Stimulated activated CD8-positive, alpha-beta memory T cell treated with anti-CD3 and anti-CD28 coated beads, Interleukin-7, amount 100 ng/mL, for 24 hours (primary cell): ENCODE measurements at places on chromosomes 6 and 20.

GRCh38 chr20:53916173-53916512, 154.3 kb downstream of the BCAS1 start:
- no peak for DNase-seq

DNA sequence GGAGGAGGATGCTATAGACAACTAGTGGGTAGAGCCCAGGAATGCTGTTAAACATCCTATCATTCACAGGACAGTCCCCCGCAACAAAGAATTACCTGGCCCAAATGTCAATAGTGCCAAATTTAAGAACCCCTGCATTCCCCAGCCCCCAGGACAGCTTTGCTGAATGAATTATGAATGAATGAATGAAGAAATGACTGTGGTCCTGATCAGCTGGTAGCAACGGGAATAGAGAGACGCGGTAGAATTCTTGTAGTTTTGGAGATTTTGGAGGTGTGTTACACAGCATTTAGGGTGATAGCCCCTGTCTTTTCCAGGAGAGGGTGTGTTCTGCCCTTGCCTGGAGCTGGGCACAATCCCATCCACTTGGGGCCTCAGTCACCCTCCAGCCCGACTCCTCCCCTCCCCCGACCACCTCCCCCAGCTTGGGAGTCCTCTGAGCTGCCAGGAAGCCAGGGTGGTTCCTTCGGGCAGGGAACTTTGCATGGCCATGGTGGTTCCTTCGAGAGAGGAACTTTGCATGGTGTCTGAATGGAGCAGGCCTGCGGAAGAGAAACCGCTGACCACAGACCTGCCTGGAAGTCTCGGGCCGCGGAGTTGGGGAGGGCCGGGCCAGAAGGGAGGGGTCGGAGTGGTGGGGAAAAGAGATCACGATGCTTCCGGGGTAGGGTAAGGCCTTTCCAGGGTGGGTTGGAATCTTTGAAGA, 1.0 kb upstream of the HCK start:
- no peak for DNase-seq

DNA sequence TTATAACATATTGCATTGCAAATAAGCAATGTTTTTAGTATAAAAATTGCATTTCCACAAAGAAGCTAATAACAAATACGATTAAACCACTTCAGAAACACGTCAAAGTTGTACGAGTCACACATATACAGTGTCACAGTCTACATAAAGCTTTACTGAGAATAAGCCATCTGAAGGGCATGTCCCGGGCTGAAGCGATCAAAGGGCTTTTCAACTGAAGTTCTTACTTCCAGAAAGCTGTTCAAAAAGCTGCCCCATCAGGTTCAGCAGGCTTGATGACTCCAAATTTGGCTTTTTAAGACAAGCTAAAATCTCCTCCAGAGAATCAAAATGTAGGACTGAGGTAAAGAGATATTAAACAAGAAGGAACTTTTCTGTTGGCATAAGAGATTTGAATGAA, 37.5 kb upstream of the HAO1 start:
- no peak for DNase-seq

DNA sequence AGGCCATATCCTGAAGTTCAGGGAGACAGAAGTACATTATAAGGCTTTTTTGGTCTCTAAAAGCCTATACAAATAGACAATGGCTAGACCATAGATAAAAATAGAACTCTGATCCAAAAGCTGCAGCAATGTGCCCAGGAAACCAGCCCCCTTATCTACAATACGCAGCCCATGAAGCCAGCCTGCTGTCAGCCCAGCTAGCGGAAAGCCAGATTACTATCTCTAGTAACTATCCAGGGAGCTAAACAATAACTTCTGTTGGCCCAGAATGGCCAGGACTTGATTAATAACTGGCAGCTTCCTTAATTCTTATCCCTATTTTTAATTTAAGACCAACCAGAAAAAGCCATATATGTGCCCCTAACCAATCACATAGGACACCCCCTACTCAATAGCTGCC, 160.4 kb upstream of the SMLR1 start:
- DNase-seq: no peak

DNA sequence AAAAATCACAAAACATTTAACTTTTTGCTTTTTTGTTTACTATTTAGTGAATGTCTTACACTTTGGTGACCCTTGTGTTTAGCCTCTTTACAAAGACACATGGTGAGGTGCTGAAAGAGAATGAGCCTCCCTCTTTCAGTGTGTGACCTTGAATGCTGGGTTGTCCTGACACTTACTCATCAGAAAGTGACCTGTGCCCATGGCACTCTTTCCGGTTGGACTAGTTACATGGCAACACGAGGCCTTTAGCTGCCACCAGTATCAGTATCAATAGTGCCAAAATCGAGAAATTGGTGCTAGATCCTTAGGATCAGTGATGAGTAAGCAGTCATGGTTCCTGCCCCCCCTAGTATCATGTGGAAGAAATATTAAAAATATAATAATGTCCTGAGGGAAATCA, 1.7 kb upstream of the RPL7L1 start:
- no peak for DNase-seq

DNA sequence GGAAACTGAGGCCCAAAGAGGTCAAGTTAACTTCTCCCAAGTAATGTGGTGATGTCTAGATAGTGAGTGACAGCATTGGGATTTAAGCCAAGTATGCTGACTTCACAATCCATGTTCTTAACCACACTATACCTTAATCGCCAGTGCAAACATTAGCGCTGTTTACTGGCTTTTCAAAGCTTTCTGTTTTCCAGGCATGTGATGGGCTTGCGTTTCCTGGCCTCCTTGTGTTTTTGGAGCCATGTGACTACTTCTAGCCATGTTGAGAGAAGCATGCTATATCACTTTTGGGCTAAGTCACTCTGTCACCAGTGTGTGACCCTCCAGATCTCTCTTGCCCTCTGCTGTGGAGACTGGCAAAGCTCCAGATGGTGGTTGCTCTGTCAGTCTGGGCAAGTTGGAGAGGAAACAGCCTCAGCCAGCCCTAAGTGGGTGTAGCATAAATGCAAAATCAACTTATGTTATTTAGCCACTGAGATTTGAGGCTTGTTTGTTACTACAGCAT, 76.9 kb downstream of the ANKRD6 start:
- no peak for DNase-seq

DNA sequence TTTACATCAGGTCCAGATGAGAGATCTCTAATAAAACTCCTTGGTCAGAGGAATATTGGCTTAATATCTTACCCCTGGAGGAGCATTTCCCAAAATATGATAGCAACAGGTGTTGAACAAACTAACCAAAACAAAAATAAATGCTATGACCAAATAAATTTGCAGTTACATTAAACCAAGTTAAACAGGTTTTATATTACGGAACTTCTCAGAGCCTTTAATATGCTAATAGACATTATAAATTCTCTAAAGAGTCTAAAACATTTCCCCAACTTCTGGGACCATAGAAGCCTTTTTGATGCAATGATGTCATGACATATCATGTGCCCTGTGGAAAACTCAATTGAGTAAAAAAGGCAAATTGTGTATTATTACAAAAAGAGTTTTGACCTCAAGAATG, 90.9 kb upstream of the ARMC2 start:
- DNase-seq: no peak

DNA sequence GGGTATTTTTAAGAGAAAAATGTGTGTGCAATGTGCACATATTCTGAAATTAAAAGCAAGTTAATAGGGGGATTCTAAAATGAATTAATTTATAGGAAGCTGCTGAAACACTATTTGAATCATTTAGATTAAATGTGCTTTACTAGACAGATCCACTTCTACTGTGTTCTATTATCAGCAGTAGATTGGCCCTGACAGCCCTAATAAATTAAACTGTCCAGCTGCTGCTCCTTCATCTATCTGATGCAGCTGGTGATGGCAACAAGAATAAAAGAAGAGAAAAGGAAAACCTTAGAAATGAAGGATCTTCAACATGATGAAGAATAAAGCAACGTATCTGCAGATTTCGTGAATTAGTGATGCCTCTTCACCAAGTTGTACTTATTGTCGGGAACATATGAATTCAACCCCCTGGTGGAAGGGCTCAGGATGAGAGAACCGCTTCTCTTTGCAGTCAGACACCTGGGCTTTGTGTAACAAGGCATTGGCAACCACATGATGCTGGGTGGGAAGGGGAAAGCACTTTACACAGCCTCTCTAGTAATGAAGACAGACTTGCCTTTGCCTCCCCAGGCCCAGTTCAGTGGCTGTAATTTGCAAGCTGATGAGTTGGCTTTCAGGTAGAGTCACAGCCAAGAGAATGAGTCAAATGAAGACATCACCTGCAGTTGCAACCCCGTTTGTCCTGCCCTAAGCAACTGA, 94.4 kb downstream of the LAMP5 start:
- DNase-seq: no peak

DNA sequence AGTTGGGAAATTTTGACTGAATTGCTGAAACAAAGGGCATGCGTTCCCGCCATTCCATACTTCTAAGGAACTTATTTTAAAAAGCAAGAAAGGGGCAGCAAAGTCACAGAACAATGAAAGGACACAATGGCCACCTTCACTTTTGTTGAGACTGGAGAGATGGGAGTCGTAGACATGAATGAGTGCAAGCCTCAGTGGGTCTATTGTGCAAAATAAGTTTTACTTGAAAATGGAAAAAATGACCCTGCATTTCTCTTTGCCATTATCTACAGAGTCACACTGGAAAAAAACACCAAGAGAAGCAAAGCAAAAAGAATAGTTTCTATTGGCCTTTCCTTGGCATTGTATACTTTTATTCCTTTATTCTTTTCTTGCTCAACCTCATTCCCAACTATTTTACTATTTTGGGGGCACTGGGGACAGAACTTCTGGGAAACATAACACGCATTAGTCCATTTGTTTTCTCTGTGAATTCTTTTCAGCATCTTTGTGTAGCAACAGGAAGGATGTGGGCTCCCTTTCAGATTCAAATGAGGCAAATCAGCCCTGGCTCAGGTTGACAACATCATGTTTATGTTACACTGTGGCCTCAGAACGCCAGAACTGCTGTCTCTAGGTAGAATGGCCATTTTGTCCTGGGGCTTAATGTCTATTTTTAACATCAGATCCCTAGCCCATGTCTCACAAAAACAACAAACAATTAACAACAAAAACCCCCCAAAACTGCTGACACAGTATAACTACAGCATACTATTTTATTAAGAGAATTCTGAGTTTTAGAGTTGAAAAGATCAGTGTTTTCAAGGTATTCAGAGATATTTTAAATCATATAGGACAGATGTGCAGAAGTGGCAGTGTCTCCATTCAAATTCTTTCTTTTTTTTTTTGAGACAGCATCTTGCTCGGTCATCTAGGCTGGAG, 122.2 kb downstream of the FYN start:
- no peak for DNase-seq

- DNase-seq: no peak
Observed at GRCh38 chr20:43529457-43530153, 22.1 kb downstream of the L3MBTL1 start.

- no peak for DNase-seq
Observed at GRCh38 chr6:19864285-19864684, 27.1 kb downstream of the ID4 start.

DNA sequence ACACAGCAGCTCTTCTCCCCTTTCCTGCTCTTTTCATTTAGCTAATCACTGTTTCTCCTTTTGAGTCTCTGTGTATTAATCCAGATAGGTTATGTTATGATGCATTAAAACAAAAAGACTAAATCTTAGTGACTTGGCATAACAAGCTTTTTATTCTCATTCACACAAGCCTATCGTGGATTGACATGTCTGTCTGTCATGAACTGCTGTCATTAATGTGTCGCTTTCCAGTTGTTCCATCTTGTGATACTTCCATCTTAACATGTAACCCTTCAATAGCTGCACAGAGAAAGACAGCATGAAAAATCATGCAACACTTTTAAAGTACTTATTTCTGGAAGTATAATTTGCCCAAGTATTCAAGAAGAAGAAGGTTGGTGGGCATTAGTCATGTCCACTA, 128.7 kb downstream of the GRIK2 start:
- no peak for DNase-seq

- DNase-seq: no peak
Observed at GRCh38 chr6:14388371-14388770, 270.8 kb downstream of the CD83 start.

DNA sequence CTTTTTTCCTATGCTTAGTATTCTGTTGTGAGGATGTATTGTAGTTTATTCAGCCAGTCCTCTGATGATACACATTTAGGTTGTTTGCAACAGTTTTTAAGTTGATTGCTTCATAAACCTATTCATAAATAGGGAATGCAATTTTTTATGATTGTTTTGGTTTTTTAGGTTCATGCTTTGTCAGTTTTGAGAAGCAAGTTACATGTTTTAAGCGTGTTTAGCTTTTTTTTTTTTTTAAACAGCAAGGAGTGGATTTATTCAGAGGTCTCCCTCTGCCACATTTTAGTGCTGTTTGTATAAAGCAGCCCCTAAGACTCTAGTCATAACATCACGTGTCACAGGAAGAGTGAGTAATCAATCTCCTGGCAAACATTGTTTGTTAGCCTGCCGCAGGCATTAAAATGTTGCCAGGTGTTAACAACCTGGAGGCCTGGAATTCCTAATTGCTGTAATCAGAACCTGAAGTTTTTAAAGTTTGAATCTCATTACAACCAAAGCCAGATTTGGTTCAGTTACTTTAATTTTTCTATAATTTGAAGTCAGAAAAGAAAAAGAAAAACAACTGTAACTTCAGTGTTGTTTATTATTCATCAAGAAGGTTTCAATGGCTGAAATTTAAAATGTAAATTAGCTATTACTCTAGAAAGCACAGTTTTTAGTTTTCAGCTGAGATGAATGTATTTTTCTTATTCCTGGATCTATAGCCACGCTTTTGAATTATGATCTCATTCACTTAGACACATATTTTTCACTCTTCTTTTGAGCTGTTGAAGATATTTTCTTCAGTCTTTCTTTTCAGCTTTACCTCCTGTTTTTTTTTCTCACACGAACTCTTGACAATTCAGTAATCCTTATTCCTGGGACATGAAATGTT, 59.2 kb downstream of the KCNS1 start:
- DNase-seq: no peak

GRCh38 chr6:767755-768512, 75.0 kb upstream of the EXOC2 start:
- DNase-seq: no peak

DNA sequence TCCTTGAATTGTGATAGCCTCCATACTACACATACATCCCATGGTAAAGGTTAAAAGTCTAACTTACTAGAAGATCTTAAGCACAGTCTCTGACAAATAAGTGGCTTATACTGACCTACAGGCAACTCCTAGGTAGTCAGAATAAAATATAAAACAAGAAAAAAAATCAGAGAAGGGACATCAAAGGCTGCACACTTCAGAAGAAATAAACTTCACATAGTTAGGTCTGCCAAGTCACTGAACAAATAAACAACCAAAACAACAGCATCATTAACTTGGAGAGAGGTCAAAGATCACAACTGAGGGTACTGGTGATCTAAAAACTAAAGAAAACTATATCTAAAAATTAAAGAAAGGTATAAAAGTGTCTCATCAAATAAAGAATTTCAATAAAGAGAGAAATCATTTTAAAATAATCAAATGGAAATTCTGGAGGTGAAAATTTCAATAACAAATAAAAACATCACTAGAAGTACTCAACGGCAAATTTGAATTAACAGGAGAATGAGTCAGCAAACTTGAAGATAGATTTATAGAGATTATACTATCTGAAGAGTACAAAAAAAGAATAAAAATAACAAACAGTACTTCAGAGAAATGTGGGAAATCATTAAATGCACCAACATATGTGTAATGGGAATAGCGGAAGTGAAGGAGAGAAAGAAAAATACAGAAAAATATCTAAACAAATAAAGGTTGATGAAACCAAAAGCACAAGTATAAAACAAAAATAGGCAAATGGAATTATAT, 88.0 kb upstream of the UST start:
- no peak for DNase-seq

- no peak for DNase-seq
Observed at GRCh38 chr20:3082955-3083952, 1.3 kb downstream of the AVP start.
